ENCODE measurements at places on chromosomes 1 and 21.

GRCh38 chr1:50129201-50129600 lies 20.5 kb downstream of the ELAVL4 start:
- DNase-seq: no peak

GRCh38 chr1:66275601-66276023 lies 258.3 kb upstream of the SGIP1 start:
- DNase-seq: no peak

DNA sequence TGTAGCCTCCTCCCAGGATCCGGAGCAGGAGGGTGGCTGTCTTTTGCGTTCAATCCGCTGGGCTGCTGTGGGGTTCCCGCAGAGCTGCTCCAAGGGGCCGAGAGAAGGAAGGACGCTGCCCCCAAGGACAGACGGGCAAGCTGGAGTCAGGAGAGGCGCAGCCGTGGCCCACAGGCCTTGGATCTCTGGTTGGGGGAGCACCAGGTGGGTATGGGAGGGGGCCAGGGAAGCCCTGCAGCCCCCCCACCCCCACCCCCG lies 15.9 kb upstream of the SKI start:
- no peak for DNase-seq

DNA sequence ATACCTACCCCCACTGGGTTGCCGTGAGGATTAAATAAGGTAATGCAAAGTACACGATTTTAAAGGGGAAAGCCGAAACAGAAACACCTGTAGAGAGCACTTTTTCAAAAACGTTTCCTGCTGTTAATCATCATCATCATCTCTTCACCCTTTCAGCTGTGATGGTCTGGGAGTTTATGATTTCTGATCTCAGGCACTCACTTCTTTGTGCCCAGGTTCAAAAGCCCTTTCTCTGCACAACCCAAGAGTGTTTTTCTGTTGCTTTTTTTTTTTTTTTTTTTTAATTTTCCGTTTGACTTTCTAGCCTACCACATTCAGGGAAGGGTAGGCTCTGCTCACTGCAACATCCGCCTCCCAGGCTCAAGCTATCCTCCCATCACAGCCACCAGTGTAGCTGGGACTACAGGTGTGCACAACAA lies 936 bp upstream of the UBXN11 start:
- no peak for DNase-seq
